Uterus (tissue), 4 donors: ENCODE measurements at places on chromosomes 2 and 18. TPM values are rescaled to one million over a fixed set of nuclear protein-coding genes. Genes with fewer than 3 reads are reported as not detected.

- no peak for DNase-seq
These were observed 150.4 kb upstream of the HDAC4 start for GRCh38 chr2:239551206-239551605.

GRCh38 chr2:179669196-179669595, 192.2 kb downstream of the ZNF385B start:
- DNase-seq = no peak

DNA sequence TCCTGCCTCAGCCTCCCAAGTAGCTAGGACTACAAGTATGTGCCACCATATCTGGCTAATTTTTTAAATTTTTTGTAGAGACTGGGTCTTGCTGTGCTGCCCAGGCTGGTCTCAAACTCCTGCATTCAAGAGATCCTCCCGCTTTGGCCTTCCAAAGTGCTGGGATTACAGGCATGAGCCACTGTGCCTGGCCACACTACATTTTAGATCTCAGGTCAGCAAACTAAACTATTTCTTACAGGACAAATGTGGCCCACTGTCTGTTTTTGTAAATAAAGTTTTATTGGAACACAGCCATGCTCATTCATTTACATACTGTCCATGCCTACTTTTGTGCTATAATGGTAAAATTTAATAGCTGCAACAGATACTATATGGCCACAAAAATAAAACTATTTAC, 17.8 kb downstream of the INO80D start:
- no peak for DNase-seq

GRCh38 chr18:31325051-31325450, 7.1 kb downstream of the DSG1 start:
- DNase-seq = no peak

DNA sequence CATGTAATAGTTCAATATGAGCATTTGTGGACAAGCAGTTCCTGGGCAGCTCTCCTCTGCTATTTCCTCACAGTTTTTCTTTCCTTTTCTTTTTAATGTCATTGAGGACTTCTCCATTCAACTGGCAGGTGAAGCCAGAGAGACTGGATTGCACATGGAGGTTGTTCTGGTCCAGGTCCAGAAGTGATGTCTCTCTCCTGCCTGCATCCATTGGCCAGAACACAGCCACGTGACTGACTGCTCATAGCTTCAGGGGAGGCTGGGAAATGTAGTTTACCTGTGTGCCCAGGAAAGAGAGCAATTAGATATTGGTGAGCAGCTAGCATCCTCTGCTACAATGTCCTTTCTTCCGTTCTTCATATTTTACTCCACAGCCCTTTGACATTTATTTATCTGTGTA, 20.2 kb upstream of the ADAM23 start:
- DNase-seq = no peak

DNA sequence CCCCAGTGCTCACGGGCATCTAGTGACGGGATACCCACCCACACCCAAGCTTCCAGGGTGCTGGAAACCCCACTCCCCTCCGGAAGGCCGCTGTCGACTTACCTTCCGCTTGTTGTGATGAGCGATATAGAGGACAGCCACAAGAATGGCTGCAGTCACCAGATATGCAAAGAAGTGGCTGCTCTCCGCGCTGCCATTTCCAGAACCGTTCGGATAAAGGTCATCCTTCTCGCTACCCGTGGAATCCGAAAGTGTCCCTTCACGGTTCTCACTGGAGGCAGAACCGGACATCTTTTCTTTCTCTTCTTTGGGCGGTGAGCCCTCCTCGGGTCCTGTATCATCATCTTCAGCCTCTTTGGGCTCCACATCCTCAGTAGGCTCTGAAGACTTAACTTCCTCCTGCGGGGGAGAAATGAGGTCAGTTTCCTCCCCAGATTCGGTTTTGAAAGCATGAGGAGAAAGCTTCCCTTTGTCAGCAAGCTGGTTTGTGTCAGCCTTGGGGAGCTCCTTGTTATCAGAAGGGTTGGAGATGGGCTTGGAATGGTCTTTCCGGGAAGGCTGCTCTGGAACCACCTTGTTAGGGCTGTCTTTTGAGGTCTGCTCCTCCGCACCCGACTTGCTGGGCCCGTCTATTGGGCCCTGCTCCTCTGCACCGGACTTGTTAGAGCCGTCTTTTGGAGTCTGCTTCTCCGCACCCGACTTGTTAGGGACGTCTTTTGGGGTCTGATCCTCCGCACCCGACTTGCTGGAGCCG, 1.2 kb downstream of the TGOLN2 start:
- no peak for DNase-seq

GRCh38 chr18:25830787-25831186, 259.6 kb downstream of the SS18 start:
- no peak for DNase-seq

GRCh38 chr2:69993048-69993565, 31.7 kb upstream of the ASPRV1 start:
- no peak for DNase-seq

DNA sequence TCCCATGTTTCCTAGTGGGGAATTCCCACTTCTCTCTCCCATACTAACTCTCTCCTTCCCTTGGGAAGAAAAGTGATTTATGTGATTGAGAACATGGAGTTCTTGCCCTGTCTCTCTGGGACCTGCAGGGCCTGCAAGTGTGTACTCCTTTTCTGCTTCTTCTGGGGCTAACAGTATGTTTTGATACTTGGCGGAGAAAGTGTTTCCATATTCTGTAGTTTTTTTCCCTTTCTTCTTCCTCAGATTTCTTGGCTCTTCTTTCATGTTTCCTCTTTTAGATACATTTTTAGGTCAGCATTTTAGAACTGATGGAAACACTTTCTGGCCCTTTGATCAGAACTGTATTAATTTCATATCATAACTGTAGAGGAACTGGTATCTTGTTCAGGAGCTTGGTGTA, 352.2 kb downstream of the DLGAP1 start:
- DNase-seq = no peak

- DNase-seq = no peak
These were observed 270.8 kb upstream of the PARD3B start for GRCh38 chr2:204274429-204274828.

GRCh38 chr2:55063226-55063625, 13.0 kb upstream of the RTN4 start:
- DNase-seq = no peak

DNA sequence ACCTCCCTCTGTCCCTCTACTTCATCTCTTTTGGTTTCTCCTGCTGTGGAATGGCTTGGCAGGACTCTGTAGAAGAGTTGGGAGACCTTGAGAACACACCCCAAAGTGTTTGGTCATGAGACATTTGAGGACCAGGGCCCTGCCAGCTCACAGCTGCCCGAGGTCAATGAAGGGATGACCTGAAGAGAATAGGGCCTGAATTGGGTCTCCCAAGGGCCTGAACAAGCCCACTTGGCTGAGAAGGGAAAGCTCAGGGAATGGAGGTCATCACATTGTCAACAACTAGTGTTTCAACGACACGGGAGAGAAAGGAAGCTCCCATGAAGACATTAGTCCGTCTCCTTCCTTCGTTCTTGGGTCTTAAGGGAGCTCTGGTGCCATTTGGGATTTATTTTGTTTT, 52.8 kb downstream of the TTC32 start:
- DNase-seq = no peak

DNA sequence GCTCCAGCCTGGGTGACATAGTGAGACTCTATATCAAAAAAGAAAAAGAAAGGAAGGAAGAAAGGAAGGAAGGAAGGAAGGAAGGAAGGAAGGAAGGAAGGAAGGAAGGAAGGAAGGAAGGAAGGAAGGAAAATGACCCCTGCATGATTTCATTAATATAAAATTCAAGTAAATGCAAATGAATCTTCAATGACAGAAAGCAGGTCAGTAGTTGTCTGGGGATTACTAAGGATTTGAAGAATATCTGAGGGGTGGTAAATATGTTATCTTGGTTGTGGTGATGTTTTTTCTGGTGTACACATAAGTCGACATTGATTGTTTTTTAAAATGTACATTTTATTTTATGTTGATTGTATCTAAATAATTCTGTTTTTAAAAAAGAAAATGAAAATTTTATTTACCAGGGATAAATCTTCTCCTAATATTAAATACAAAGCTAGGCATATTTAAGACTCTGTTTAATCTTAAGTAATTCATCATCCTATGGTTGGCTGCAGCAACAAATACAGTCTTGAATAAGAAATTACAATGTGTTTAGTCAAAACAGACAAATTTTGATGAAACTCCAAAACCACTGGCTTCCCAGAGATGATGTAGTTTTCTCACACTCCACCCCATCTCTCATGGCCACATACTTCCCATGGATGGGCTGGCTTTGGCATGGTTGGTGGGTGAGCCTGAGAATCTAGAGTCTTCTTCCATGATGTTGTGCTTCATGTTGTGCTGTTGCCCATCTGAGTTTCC, 314.7 kb upstream of the REG3G start:
- no peak for DNase-seq

DNA sequence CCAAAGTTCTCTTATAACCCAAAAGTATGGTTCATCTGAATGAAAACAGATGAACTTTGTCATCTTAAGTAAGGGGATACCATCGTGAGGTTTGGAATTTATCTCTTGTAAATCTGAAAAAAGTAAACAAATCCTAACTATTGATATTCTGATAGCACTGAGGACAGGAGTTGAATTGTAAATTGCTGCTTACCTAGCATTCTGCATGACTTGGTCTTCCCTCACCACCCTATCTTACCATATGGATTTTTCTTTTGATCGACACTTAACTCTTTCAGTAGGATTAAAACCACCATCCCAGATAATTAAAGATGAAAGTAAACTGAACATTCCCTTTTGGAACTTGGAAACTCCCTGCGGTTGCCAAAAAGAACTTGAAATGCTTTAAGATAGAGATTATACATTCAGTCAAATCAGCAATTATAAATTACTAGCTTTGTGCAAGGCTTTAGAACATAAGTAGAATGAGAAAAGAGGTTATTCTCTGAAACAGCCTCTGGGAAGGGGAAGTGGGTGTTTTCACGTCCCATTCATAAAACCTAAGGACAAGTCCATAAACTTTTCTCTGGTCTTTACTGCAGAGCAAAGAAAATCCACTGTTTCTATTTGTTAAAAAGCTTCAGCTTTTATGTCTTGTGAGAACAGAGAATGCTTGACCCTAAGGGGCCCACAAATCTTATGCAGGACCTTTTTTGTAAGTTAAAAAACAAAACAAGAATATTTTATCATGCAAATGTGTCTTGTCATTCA, 49.7 kb upstream of the ZNF397 start:
- DNase-seq = no peak

DNA sequence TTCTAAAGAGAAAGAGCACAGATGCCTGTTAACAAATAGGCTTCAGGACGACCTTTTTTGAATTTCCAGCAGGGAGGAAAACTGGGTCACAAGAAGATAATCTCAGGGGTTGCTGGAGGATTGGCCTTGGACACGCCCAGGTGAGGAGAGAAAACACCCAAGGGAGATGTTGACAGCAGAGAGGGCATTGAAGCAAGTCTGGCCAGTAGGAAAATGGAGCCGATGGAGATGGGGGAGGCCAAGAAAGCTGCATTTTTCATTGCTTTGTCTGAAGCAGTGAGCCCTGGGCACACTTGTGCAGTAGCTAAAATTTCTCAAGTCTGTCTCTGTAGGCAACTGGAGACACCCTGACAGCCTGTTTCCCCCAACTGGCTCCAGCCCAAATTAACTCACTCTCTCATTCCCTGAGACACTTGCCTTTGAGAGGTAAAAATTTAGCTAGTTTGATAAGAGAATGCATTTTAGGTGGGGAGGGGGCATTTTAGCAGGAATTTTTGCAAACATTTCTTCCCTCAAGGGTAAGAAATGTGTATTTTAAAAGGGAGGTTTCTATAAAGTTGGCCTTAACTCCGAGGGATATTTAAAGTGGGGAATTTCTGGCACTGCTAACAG, 165.5 kb downstream of the TGIF1 start:
- no peak for DNase-seq

DNA sequence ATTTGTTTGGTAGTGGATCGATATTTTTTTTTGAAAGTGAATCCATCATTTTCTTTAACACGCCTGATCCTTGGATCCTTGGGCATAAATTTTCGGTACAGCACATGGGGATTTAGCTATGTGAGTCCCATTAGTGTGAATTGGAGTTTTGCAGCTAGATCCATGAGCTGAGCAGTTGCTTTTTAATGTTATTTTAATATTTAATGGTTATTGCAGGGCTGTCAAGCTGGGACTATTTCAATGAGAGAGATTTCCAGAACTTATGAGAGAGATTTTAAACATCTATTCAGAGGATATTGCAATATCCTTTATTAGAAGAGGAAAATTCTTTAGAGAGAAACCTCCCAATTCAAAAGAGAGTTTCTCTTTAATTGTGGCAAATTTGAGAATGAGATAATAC, 35.6 kb upstream of the TCF4 start:
- no peak for DNase-seq

GRCh38 chr2:240164586-240164985, 24.1 kb upstream of the OTOS start:
- DNase-seq = no peak

GRCh38 chr18:23612434-23613090, 26.3 kb upstream of the NPC1 start:
- no peak for DNase-seq

- DNase-seq = no peak
These were observed 51.9 kb upstream of the SPTBN1 start for GRCh38 chr2:54404270-54404669.

GRCh38 chr2:200317975-200318374, 11.5 kb downstream of the SPATS2L start:
- DNase-seq = no peak

DNA sequence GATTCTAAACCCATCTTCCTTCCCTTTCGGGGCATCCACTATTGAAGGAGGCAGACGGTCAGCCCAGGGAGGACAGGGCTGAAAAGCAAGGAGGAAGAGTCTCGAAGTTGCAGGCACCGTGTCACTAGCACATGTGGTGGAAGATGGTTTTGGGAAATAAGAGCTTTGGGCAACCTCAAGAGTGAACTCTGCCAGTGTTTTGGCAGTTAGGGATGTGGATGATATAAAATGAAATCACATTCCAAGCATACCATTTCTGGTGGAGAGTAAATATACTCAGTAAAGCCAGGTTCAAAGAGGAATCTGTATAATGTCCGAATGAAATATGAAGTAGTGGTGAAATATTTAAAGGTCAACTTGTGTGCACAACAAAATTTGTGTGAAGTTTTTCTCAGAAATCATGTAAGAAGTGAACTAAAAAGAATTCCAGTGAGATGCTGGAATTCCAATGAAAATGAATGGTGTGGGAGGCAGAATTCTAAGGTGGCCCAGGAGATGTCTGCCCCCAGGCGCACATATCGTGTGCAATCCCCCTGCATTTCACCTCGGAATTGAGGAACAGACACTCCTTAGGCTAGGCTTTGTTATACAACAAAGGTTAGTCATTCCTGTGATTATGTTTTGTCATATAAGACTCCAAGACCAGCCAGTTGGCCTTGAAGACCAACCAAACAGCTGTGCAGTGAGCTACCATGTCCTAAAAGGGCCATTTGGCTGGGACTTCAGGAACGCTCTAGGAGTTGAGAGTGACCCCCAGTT, 147.1 kb downstream of the SH3BP4 start:
- no peak for DNase-seq

- no peak for DNase-seq
These were observed 151.0 kb upstream of the NDUFV2 start for GRCh38 chr18:8951491-8951890.

Gene TOGARAM2
- not detected for total RNA-seq

Gene USP37
- 59.3 TPM for total RNA-seq

Gene IL36B
- total RNA-seq = not detected

Gene LRRTM1
- total RNA-seq = not detected

Gene CFAP65
- total RNA-seq = 0.21 TPM

Gene GATA6
- total RNA-seq = 28.2 TPM

Gene ADNP2
- total RNA-seq = 8.7 TPM

Gene SLC14A1
- total RNA-seq = not detected

Gene CRYGD
- not detected for total RNA-seq

Gene C1QL2
- not detected for total RNA-seq

Gene STPG4
- total RNA-seq = not detected

Gene FOSL2
- total RNA-seq = 134 TPM

Gene MEIS1
- total RNA-seq = 339 TPM

Gene TIGD1
- 4.8 TPM for total RNA-seq

Gene C2orf68
- 33.5 TPM for total RNA-seq

Gene SPATA3
- total RNA-seq = not detected

Gene CXCR1
- 0.18 TPM for total RNA-seq
